Left hindlimb (tissue), 1 donor: ENCODE measurements at places on chromosomes 6 and 20.
A peak's percentile ranks its signal among the peaks of the same experiment; 100 is the strongest.

- DNase-seq: no peak
Observed at GRCh38 chr20:62642051-62642665, at the start of gene SLCO4A1. Gene SLCO4A1, plus strand, starts transcription at chr20:62642503. Its CDS starts 13,952 bp downstream, at chr20:62656455.

DNA sequence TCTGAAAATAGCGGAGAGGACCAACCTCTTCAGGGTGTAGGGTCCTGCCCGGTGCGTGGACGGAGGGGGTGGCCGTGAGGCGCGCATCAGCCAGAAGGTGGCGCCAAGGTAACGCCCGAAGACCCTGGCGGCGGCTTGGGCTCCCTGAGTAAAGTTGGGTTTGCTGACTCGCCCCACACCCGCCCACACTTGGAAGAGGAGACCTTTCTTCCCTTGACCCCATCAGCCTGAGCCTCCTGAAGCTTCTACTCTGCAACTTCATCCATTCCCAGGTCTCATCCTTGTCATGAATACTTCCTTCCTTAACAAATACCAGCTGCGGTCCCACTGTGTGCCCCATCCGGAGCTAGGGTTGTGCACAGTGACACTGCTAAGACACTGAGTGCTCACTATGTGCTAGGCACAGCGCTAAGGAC lies 14.6 kb downstream of the CD40 start:
- DNase-seq: peak; percentile 79

DNA sequence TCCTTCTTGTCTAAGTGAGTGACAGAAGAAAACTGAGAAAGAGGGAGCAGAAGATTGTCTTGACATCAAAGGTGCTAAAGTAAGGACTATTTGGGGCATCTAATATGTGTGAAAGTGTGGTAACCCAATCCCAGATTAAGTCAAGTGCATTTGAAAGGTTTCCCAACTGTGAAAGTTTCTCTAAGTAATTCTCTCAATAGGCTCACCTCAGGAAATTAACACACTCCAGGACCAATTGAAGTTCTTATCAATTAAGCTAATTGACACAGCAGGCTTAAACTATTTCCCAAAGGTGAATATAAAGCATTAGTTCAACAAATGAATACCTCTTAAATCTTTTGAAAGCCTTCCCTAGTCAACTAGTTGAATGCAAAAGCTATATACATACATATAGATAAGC lies 212.8 kb upstream of the FUT9 start:
- DNase-seq: no peak

DNA sequence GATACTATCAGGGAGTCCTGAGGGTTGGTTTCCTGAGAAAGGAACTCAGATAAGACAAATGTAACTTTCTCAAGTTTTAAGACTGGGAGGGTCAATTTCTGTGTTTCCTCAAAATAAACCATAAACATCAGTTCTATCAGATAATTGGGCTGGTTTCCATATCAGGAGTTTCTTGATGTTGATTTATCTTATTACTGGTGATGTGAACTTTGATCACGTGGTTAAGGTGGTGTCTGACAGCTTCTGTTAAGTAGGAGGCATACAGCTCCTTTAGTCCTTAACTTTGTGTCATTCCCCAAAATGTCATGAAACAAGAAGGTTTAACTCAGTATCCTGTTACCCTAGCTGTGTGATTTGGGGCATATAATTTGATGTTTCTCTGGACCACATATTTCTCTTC lies 145.2 kb downstream of the ZNF217 start:
- no peak for DNase-seq

DNA sequence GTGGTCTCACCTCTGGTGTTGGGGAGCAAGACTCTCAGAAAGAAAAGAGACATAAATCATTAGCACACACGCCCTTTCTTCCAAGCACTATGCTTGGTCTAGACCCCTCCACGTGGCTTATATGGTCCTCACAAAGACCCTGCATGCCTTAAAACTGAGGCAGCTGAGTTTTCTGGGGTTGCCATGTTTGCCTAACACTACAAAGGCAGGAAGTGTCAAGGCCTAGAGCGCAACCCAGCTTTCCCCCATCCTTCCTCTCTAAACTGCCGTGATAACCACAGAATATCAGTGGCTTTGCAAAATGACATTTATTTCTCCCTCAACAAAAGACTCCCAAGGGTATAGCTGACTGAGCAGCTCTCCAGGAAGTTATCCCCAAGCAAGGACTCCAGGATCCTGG lies 146.5 kb upstream of the TOP1 start:
- DNase-seq: no peak

GRCh38 chr6:34355889-34356288 lies 36.6 kb downstream of the NUDT3 start:
- DNase-seq: no peak

DNA sequence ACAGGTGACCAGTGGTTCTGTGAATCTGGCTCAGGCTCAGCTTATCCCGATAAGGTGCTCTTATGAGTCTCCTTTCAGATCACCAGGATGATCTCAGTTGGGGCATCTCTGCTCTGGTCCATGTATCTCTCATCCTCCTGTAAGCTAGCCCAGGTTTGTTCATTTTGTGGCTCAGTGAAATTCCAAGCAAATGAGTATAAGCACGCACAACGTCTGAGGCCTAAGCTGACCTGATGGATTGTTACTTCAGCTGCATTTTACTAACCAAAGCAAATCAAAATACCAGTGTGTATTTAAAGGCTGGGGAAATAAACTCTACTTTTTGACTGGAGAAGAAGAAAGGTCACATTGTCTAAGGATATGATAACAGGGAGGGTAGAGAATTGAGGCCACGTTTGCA lies 551.0 kb upstream of the BTBD3 start:
- no peak for DNase-seq

- DNase-seq: no peak
Observed at GRCh38 chr20:10427060-10427692, 6.8 kb downstream of the MKKS start.

- DNase-seq: no peak
Observed at GRCh38 chr20:40743141-40743775, 54.2 kb upstream of the MAFB start.

- no peak for DNase-seq
Observed at GRCh38 chr6:122495612-122496011, 24.0 kb upstream of the SERINC1 start.

DNA sequence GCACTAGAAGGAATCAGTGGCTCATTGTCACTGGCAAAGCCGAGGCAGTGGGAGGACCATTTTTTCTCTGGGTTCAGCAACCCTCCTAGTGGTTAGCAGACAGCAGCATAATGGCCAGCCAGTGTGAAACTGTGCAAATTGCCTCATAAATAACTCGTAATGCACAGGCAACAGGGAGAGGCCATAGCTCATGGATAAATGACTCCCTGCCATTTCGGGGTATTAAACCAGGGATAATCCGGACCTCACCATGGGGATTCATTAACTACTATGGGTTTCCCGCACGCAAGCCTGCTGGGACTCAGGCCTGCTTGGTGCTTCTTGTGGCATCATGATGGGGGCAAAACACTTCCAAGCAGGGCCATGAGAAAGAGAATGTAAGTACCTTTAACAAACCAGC lies 158.2 kb upstream of the CHD6 start:
- DNase-seq: no peak

DNA sequence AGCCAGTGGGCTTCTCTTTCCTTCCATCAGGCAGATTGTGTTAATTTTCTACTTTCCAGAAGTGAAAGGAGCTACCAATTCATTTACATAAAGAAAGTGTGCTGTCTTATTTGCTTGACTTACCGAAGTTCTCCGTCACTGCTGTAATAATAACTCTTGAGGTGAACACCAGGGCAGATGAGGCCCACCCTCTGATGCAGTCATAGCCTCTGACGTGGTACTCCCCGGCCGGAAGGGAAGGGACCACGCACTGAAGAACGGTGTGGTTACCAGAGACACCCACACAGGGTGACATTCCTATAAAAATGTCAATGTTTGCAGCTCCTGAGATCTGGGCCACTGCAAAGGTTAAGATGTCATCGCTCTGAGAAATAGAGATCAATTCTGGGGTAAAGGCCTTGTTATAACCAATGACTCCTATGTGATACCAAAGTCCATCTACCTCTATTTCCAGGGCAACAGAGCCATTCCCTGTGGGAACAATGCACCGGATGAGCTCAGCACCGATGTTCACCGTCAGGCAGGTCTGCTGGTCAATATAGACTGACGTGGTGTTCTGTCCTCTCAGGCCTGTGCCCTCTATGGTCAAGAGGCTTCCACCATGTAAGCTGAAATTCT lies 62.9 kb downstream of the PKHD1 start:
- DNase-seq: no peak

DNA sequence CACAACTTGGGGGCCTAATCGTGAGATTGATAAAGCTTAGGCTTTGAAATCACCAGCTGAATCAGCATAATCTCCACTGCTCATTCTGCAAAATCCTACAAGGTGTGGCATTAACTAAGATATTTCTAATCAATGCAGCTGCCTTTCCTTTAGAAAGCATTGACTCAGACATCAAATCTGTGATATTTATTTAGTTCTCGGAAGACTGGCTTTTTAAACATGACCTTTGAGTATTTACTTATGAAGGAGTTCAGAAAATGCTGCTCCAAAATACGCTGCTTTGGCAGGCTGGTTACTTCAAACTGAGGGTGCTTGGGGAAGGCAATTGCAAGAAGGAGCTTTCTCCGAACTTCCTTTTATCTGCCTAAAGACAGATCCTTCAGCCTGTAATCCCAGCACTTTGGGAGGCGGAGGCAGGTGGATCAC lies 23.7 kb upstream of the FUCA2 start:
- DNase-seq: no peak
